ENCODE measurements at places on chromosomes 1 and 21.

- no peak for DNase-seq
These were observed 11.2 kb upstream of the ST6GALNAC5 start for GRCh38 chr1:76856104-76856503.

GRCh38 chr1:115976921-115977498, 697 bp downstream of the SLC22A15 start:
- no peak for DNase-seq

GRCh38 chr21:32131960-32132359, 146.9 kb downstream of the MIS18A start:
- no peak for DNase-seq

GRCh38 chr1:24384251-24385090, 29.1 kb downstream of the STPG1 start:
- no peak for DNase-seq

DNA sequence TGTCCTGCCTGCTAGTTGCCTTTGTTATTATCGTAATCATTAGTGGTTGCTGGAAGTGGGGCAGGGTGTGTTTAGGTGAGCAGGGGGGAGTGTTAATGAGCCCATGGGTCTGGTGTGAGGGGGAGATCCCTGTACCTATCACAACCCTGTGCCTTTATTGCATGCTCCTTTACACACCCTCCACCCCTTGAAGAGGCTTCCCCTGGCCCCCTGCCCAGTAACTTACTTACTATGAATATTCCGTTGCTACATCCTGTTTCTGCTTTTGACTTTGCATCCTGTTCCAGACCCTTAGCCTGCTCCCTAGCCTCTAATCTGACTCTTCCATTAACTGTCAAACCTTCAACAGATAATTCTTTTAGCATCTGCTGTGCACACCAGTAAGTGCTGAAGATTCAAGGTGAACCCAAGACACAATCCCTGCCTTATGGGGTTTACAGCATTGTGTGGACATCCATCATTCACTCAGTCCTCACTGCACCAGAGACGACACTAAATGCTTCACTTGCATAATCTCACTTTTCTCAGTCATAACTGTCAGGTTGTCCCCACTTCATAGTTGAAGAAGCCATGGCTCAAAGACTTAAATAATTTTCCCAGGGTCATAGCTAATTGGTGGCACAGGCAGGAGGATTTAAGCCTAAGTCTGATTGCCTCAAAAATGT, 47.9 kb downstream of the CDC7 start:
- no peak for DNase-seq

DNA sequence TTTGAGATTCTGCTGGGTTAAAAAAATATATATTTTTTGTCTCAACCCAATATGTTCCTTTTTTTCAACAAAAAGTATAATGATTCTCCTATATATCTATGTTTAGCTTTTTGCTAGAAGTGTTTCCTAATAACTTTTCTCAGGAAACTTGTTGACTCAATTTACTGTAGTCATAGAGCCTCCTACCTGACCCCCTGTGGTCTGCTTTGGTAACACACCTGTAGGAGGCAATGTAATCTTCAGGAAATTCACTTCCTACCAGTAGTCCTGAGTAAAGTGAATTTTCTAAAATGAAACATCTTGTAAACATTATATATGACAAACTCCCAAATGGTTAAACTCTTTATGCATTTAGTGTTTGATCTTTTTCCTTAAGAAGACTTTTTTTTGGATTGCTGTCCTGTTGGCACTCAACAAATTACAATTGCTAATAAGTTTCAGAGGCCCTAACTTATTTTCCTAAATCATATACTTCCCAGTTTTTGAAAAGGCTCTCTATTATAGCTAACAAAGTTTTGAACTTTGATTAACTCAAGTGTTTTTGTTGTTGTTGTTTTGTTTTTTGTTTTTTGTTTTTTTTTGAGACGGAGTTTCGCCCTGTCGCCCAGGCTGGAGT, 118.3 kb downstream of the OLFML2B start:
- no peak for DNase-seq

DNA sequence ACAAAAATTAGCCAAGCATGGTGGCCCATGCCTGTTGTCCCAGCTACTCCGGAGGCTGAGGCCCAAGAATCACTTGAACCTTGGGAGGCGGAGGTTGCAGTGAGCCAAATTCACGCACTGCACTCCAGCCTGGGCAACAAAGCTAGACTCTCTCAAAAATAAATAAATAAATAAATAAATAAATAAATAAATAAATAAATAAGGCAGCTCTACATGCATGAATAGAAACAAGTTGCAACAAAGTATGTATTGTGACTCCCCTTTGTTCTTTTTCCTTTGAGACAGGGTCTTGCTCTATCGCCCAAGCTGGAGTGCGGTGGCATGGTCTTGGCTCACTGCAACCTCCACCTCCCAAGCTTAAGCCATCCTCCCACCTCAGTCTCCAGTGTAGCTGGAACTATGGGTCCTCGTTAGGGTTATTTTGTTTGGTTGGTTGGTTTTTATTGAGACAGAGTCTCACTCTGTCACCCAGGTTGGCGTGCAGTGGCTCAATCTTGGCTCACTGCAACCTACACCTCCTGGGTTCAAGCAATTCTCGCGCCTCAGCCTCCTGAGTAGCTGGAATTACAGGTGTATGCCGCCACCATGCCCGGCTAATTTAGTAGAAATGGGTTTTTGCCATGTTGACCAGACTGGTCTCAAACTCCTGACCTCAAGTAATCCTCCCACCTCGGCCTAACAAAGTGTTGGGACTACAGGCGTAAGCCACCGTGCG, 8.0 kb downstream of the USP48 start:
- no peak for DNase-seq

DNA sequence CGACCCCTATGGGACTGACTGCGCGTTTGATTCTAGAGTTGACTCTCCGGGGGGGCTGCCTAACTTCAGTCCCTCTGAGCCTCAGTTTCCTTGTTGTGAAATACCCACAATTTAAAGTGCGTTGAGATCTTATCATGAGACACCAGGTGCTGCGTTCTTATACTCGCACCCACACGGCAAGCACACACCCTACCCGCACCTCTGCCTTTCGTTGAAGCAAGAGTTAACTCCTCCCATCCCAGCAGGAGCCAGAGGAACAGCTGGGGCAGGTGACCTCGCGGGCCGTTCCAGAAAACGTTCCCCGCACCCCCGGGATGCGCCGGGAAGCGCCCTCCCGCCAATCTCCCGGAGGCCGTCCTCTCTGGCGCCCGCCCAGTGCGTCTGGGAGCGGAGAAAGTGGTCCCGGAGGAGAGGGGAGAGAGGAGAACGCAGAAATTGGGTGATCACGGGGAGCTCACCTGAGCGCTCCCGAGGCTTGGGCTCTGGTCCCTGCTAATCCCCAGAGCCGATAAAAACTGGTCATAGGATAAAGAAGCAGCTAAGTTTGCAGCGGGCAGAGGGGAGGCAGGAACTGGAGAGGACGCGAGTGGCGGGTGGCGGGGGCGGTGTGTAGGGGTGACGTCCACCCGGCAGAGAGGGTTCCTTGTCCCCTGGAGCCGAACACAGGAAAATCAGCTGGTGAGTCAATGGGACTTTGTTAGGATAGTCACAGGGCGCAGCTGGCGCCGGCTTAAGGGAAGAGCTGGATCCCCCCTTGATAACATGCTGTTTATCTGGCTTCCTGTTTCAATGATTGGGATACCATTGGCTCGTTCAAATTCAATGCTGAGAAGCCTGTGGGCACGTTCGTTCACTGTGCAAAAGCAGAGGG, 869 bp downstream of the NAV1 start:
- DNase-seq = no peak

GRCh38 chr1:12734651-12735050, 11.3 kb upstream of the CFAP107 start:
- no peak for DNase-seq

- DNase-seq = no peak
These were observed 52.0 kb downstream of the ECE1 start for GRCh38 chr1:21238141-21238800.

- no peak for DNase-seq
These were observed 1.7 kb downstream of the CD244 start for GRCh38 chr1:160860840-160861505.

DNA sequence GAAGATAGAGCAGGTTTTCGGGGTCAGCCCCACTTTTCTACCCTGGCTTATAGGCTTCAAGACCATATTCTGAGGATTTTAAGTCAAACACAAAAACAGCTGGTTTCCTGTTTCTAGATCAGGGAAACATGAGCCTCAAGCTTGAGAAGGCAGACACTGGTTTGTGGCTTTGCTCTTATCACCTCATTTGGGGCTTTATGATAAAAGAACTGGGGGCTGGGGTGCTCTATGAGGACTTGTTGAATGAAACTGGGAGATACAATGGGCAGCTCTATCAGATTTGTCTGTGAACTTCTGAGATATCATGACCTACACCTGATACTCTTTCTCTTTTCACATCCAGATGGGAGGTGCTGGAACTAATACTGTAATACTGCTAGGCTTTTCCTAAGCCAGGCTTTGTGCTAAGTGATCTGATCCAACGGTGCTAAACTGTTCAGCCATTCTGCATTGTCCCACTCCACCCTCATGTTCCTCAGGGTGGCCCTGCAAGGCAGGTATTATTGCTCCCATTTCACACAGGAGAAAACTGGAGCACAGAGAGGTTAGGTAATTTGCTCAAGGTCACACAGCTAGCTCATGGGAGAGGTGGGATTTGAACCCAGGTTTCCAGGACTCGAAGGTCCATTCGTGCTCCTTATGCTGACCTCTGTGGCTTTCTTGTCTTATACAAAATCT, 6.6 kb downstream of the AJAP1 start:
- no peak for DNase-seq
